ENCODE measurements at places on chromosomes 5 and 9.

- DNase-seq, result peak; percentile 59
These were observed 74.4 kb downstream of the TRIO start for GRCh38 chr5:14217587-14217986.

- no peak for DNase-seq
These were observed 47.8 kb downstream of the PLK2 start for GRCh38 chr5:58412081-58412480.

DNA sequence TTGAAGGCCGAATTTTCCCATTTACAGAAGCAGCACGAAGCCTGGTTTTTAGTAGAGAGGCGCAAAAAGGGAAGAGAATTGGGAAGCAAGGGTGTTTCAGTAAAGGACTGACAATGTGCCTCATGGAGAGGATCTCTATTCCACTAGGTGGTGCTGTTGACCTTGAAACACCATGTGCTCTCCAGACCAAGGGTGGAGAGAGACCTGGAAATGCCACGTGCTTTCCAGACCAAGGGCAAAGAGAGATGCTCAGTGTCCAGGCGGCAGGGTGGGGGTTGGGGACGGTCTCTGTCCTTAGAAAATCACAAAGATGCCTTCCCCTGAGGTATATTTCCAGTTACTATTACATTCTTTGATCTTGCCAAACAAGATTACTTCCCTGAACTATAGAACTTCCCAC, 425.3 kb downstream of the CSNK1G3 start:
- peak; percentile 55 for DNase-seq

GRCh38 chr5:17302106-17302505, 84.7 kb downstream of the BASP1 start:
- peak; percentile 84 for DNase-seq

DNA sequence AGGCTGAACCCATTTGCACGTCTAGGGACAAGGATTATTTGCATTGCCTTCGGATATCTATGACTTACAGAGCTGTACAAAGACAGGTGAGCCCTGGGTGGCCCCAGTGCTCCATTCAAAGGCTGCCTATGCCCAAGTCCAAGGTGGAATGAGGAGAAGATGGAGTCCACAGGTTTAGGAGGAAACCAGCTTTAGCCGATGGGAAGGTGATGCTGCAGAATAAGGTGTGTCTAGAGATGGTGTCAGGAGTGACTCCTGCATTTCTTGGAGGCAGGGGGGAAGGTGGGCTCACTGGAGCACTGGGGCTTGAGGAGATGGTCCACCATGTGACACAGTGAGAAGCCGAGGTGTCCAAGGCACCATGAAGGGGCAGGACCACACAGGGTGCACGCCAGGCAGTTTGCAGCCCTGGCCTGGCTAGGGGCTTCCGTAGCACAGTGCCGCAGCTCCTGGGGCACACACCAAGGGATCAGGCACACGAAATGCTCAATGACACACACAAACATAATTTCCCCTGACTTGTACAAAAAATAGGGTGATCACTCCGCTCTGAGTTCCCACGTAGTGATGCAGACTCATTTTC, 32.1 kb downstream of the SEMA4D start:
- DNase-seq, result no peak

- DNase-seq, result no peak
These were observed 77.0 kb upstream of the COL5A1 start for GRCh38 chr9:134564431-134565170.

GRCh38 chr9:137639303-137640051, 20.7 kb downstream of the EHMT1 start:
- no peak for DNase-seq

DNA sequence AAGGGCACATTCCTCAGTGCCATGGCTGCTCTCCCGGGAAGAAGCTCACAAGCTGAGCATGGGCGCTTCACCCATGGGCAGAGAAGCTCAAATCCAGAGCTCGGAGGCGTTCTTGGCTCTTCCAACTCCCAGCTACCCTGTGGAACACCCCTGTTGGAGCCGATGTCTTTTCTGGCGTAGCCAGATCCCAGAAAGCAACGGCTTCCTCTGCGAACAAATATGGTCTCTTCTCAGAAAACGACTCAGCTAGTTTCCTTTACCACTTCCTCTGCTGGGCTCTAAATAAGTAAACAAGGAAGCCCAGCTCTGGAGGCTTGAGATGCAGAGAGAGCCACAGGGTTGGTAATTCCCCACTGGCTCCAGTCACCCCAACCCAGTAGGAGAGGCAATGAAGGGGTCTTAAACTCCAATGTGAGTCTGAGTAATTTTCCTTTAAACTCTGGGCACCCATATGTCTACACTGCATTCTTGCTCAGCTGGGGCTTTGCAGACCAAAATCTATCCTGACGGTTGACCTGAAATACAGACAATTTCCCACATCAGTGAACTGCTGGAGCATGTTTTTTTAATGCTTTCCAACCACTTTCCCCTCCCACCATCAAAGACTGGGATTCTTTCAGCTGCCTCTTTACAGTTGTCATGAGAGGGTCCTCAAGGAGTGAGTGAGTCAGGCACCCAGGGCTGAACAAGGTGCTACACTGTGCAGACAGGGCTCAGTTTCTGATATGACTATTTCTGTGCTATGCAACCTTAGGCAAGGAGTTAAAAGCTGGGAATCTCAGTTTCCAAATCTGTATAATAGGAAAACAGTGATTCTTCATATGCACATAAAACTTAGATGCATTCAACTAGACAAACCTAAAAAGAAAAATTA, at the start of gene LCP2:
Gene LCP2, minus strand, starts transcription at position 189 of the 874 bp plus-strand sequence. Its CDS starts 166 bp downstream, at position 23.
- peak; percentile 99 for DNase-seq

DNA sequence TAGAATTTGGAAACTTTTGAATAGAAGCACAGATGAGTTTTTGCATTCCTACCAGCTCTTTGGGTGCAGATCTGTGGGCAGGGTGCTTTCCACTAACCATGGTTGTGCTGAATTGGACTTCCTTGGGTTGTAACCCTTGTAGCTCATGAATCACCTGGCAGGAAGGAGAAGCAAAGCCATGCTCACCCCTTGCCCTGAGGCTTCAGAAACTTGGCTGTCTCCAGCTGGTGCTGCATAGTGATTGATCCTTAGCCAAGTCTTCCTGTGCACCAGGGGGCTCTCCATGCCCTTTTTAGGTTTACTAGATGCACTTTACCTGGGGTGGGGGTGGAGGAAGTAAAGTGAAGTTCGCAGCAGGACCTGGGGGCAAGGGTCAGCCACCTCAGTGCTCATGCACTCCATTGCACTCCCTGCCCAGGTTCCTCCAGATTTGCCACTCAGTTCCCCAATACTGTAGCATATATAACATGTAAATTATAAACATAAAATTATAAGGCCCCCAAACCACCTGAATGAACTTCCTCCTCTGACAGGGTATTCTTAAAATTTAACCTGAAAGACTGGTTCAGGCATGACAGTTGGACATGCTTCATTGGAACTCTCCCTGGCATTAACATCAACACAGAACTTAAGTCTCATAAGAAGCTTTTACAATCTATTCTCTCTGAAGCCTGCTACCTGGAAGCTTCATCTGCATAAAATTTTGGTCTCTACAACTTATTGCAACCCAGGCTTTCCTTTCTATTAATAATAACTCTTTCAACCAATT, 25.8 kb upstream of the IFNA14 start:
- no peak for DNase-seq

DNA sequence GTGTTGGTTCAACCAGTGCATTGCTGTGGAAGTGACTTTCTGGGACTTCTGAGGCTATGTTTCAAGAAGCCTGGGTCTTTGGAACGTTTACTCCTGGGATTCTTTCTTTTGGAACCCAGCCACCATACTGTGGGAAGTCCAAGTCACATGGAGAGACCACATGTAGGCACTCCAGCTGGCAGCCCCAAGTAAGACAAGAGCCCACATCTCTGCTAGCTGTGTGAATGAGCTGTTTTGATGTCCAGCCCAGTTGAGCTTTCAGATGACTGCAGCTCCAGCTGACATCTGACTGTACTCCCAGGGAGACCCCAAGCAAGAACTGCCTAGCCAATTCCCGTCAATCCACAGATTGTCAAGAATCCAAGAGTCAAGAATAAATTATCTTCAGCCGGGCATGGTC, 60.1 kb upstream of the SPATA31D4 start:
- DNase-seq, result no peak

GRCh38 chr5:36734422-36734821, 128.0 kb downstream of the SLC1A3 start:
- peak; percentile 29 for DNase-seq

DNA sequence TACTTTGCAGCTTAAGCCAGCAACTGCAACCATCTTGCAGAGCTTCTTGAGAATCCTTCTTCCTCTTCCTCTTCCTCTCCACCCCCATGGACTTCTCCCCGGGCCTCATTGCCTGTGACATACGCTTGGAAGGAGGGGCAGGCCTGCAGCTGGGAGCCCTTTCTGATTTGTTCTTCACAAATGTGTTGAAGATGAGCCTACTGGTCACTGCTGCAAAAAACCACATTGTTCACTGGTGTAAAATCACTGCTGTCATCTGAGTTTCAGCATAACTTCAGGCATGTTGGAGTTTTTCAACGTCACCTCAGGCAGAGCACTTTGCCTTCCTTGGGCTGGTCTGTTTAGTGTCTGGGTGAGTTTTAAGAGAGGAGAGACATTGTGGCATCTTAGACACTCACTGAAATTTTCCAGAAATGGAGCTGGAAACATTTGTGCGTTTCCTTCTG, 7.9 kb downstream of the TJP2 start:
- peak; percentile 77 for DNase-seq

- no peak for DNase-seq
These were observed 54.9 kb downstream of the PSAT1 start for GRCh38 chr9:78351816-78352215.

DNA sequence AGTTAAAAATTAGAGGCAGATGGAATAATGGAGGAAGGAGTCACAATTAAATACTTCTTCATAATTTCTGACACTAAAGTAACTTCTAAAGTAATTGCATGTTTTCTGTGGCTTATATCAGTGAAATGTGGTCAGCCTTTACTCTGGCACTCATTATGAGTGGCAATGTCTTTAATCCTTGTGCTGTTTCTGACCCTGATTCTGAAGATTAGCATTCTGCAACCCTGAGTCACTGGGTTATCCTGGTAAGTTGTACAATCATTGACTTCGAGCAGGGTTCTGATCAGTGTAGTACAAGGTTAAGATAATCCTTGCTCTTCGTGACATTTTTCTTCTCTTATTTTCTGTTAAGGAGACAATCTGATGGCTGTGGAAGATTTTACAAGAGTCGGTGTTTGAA, 379.4 kb upstream of the RORB start:
- DNase-seq, result no peak

GRCh38 chr9:133995012-133995896, 3.1 kb upstream of the VAV2 start:
- no peak for DNase-seq

DNA sequence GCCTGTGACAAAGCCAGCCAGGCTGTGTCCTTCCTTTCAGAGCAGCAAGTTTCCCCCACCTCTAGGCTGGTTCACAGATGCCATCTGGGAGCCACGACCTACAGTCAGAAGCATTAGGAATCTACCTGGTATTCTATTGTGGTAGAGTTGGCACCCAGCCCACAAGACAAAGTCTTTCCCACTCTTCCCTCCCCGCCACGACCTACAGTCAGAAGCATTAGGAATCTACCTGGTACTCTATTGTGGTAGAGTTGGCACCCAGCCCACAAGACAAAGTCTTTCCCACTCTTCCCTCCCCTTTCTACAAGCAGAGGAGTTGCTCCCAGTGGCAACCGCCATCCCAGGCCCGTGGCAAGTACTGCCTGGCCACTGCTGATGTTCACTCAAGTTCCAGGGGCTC, 157.8 kb upstream of the TNC start:
- DNase-seq, result no peak

DNA sequence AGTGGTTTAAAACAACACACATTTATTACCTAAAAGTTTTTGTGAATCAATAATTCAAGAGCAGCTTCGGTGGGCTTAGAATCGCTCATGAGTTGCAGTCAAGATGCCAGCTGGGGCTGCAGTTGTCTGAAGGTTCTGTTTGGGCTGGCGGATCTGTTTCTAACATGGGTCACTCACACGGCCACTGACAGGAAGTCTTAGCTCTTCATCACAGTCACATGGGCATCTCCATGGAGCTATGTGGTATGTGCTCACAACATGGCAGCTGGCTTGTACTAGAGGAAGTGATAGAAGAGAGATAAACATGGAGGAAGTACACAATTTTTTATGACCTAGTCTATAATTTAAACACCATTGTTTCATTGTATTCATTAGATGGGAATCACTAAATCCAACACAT, 11.2 kb downstream of the KLHL9 start:
- peak; percentile 44 for DNase-seq

DNA sequence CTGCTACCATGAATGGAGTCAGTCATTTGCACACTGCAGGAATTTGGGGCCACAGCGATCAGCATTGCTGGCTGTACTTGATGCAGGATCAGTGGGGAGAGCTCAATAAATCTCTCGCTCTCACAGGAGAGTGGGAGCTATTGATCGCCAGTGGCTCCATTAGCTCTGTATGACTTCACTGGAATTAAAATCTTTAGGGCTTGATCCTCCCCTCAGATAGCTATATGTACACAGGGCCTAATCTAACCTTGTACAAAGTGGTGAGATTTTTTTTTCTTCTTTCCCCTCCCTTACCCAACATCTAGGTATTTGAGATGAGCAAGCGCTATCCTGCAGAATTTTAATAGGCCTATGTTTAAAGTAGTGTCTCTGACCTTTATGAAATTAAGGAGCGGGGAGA, 84.9 kb downstream of the IZUMO3 start:
- DNase-seq, result no peak

- peak; percentile 86 for DNase-seq
These were observed 60.6 kb upstream of the EMB start for GRCh38 chr5:50501491-50502228.

GRCh38 chr5:142151436-142152383, 43.1 kb downstream of the NDFIP1 start:
- DNase-seq, result peak; percentile 81

- no peak for DNase-seq
These were observed 9.1 kb downstream of the TTC33 start for GRCh38 chr5:40746703-40747102.

- no peak for DNase-seq
These were observed 71.2 kb downstream of the ZCCHC7 start for GRCh38 chr9:37191403-37192089.

- no peak for DNase-seq
These were observed 47.8 kb downstream of the AHRR start for GRCh38 chr5:369151-369868.

DNA sequence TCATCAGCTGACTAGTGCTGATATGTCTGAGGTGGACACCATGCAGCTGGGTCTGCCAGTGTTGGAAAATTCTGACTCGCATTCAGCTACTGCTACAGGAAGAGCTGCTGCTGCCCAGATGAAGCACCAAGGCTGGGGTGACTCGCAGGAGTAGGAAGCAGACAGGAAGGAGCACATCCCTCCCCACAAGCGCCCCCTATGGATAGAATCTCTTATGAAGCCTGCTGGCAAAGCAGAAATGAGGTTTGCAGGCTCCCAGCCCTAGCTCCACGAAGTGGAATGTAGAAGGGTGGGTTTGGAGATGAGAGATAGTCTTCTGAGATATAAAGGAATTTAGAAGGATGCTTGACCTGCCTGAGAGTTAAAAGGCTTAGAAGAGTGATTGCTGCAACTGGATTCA, 443.0 kb downstream of the ACTL7B start:
- peak; percentile 28 for DNase-seq

DNA sequence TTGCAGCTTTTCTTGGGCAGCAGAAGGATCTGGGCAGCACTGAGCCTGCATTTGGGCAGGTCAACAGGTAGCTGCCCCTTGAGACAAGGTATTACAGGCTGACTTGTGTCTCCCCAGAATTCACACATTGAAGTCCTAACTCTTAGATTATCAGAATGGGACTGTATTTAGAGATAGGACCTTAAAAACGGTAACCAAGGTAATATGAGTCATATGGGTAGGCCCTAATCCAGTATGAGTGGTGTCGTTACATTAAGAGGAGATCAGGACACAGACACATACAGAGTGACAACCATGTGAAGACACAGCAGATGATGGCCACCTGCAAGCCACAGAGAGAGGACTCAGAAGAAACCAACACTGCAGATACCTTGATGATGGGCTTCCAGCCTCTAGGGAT, 3.2 kb downstream of the C1QTNF2 start:
- no peak for DNase-seq

Measured in suppressor macrophage treated with lipopolysaccharide for 1 hour (primary cell).